ENCODE measurements at places on chromosomes 16 and 17.

- no peak for DNase-seq
Measured at GRCh38 chr17:45692661-45693060, 91.5 kb upstream of the CRHR1 start.

- peak; percentile 45 for DNase-seq
Measured at GRCh38 chr17:58200024-58200633, 7.6 kb downstream of the EPX start.

GRCh38 chr16:9092978-9093344 is 1.5 kb downstream of the HAPSTR1 start:
- DNase-seq = peak; percentile 47

DNA sequence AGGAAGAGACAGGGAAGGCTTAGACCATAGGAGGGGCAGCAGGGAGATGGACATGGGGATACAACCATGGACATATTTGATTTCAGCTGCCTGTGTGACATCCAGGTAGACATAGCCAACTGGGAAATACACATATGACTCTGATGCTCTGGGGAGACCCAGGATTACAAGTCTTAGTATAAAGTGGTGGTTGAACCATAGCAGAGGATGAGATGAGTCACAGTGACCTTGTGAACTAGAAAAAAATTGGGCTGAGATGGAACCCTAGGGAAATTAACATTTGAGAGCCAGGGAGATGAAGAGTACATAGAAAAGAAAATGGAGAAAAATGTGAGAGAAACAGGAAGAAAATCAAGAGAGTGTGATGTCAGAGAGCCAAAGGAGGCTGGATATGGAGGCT is 10.2 kb downstream of the MARCHF10 start:
- no peak for DNase-seq

DNA sequence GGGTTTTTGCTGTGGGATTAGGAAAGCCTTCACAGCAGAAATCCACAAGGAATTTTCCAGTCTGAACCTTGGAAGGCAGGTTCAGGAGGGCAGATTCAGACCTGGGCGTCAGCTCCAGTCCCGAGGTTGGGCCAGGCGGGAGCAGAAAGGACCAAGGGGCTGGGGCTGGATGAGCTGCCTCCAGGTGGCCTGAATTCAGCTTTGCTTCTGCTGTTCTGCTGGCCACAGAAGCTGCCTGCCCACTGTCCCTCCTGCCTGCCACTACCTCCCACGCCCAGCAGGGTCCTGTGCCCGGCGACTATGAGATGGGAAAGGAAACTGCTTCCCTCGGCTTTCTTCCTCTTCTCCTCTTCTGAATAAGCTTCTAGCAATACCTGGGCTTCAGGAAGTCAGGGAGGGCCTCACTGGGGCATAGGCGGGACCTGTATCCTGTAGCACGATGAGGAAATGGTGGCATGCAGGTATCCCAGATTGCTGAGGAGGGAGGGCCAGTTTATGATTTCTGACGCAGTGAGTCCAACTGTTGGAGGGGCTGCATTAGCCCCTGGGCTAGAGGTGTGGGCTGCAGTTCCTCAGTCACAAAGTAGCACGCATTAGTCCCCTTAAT is 18.4 kb downstream of the TBX4 start:
- no peak for DNase-seq

GRCh38 chr17:46783031-46783593 is 35.4 kb downstream of the WNT3 start:
- DNase-seq = no peak

GRCh38 chr16:69767459-69768229 is 5.5 kb downstream of the WWP2 start:
- no peak for DNase-seq

DNA sequence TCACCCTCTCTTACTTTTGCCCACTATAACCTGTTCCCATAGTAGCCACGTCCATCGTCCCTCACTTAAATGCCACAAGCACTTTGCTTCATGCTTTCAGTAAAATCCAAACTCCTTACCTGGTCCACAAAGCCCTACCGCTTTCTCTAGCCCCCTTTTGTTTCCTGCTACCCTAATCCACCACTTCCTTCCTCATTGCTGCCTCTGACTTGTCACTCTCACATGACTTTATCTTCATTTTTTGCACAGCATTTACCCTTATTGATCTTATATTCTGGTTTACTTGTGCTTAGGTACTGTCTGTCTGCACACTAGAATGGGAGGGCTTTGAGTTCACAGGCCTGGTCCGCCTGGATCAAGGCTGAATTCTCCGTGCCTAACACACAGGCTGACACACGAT is 340.0 kb downstream of the XYLT1 start:
- no peak for DNase-seq

DNA sequence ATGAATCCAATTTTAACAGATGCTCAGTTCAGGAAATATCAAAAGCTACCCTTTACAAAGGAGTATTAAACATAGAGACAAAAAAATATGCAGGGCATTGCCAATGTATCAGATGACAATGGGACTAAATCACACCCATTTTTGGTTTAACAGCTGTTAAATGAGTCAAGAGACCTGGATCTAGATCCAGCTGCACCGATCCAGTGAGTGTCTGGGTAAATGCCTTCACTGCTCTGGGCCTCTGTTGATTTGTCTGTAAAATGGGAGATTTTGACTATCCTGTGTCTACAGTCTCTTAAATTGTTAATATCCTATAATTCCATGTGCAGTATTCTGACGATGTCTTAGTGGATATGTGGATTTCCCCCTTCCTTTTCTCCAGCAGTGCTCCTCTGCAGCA is 16.4 kb downstream of the KRT23 start:
- no peak for DNase-seq

- no peak for DNase-seq
Measured at GRCh38 chr17:16900288-16900882, 71.5 kb downstream of the TNFRSF13B start.
